ENCODE measurements at places on chromosomes 4 and X.

- peak; percentile 36 for DNase-seq
These were observed 2.6 kb upstream of the ZNF674 start for GRCh38 chrX:46547857-46548256.

- no peak for DNase-seq
These were observed 48.1 kb downstream of the WWC2 start for GRCh38 chr4:183147196-183147595.

DNA sequence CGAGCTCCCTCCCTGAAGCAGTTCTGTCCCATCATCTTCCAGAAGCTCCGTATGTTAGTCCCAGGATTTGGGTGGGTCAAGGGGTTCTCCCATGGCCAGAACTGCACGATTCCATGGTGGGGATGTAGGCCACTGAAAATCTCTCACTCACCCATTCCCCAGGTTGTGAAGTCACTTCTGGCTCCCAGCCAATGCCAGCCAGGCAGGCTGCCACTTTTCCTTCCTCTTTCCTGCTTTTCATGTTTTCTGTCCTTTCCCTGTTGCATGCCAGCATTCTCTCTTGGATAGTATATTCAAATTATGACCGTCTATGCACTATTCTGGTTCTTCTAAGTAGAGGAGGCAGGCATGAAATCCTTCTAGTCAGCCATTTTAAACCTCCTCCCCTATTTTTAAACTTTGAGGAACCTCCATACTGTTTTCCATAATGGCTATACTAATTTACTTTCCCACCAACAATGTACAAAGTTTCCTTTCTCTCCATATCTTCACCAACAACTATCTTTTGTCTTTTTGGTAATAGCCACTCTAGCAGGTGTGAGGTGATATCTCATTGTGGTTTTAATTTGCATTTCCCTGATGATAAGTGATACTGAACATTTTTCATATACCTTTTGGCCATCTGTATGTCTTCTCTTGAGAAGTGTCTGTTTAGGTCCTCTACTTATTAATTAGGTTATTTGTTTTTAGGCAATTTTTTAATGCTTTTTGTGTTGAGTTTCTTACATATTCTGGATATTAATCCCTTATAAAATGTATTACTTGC lies 182.1 kb upstream of the TET2 start:
- DNase-seq, result no peak

DNA sequence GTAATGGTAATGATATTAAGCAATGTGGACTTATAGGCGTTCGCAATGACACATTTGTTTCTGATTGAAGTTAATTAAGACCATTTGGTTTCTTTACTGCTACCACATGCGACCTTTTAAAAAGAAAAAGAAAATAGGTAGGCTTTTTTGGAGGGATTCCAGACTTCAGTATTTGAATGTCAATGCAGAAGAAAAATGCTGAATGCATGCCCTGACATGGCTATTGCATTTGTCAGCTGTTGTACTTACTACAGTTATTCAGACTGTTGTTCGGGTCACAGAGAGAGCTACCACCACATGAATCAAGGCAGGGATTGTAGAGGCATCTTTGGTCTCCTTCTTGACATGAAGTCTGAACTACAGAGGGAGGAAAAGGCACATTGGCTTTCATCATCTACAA lies 163.7 kb downstream of the CORIN start:
- DNase-seq, result no peak

- DNase-seq, result no peak
These were observed 23.2 kb upstream of the LUZP4 start for GRCh38 chrX:115266300-115266699.

GRCh38 chrX:72368796-72369195 lies 63.1 kb upstream of the CITED1 start:
- no peak for DNase-seq

GRCh38 chr4:189436207-189436606 lies 504.5 kb upstream of the FRG1 start:
- DNase-seq, result no peak

DNA sequence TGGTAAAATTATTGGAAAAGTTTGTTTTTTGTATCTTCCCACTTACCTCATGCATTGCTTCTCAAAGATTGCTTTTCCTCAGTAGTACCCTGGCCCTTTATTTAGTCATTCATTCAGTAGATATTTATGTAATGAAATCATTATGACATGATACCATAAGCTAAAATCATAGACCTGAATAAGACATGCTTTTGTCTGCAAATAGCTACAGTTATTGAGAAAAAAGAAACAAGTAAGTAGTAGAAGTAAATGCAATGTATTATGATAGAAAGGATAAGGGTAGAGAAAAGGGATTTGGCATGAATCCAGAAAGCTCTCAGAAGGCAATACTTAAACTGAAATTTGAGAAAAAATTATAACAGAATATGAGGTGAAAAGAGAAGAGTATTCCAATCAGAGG lies 352.5 kb downstream of the GPM6A start:
- DNase-seq, result no peak

DNA sequence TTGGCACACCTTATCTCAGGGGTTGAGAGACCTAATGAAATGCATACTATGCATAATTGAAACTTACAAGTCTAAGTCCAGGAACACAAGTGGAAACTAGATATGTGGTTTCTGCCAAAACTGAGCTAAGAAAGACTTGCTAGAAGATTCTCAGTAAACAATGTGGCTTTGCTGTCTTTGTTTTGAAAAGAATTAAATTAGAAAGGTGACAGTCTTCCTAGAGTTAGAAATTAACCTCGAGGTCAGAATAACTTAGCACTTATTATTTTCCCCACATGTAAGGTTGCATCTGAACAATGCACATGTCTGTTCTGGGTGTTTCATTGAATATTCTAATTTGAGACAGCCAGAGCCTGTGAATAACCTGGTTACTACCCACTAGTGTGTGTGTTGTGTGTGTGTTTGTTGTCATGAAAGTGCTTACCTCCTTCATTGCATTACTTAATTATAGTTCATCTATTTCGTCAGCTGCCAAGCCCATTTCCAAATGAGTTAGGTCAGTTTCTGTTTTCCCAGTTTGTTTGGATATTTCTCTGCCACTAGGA lies 1.5 kb downstream of the EREG start:
- DNase-seq, result no peak

- DNase-seq, result no peak
These were observed 29.6 kb upstream of the HCCS start for GRCh38 chrX:11081511-11081910.

DNA sequence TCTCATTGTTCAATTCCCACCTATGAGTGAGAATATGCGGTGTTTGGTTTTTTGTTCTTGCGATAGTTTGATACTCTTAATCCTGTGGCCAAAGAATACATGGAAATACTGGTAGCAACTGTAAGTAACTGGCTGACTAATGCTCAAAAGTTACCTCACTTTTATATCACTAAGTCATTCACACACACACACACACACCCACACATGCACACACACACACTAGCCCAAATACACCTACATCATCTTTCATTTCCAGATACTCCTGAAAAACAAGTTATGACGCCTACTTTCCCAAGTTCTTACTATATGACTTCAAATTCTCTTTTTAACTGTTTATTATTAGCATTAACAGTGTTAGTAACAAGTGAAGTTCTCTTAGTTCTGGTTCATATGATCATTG lies 101.3 kb downstream of the DCHS2 start:
- DNase-seq, result no peak

DNA sequence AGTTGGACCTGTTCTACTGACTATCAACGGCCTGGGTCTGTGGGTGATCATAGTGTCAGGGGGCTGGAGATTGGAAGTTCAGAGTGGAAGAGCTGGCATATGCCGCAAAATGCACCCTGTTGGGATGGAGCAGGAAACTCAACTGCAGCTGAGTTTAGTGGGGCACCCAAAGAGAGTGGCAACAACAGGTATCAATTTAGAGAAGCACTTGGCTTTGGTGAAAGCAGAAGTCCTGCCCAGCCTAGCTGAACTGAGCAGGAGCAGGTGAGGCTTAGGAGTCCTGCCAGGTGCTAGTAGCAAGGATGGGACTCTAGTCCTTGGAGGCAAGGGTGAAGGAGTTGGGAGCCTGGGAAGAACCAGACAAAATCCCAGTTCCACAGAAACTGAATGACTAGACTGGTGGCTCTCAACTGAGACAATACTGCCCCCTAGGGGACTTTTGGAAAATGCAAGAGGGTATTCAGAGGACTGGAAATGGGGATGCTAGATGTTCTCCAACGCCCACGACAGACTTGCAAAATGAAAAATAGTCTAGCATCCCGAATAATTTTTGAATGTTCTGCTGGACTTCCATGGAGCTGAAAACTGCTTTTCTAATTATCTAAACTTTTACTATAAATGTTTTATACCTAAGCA lies 49.4 kb downstream of the RTL9 start:
- no peak for DNase-seq

- DNase-seq, result no peak
These were observed 107.1 kb upstream of the ATP6AP2 start for GRCh38 chrX:40473460-40474204.

- DNase-seq, result peak; percentile 23
These were observed 104.0 kb downstream of the PHEX start for GRCh38 chrX:22135994-22136684.

DNA sequence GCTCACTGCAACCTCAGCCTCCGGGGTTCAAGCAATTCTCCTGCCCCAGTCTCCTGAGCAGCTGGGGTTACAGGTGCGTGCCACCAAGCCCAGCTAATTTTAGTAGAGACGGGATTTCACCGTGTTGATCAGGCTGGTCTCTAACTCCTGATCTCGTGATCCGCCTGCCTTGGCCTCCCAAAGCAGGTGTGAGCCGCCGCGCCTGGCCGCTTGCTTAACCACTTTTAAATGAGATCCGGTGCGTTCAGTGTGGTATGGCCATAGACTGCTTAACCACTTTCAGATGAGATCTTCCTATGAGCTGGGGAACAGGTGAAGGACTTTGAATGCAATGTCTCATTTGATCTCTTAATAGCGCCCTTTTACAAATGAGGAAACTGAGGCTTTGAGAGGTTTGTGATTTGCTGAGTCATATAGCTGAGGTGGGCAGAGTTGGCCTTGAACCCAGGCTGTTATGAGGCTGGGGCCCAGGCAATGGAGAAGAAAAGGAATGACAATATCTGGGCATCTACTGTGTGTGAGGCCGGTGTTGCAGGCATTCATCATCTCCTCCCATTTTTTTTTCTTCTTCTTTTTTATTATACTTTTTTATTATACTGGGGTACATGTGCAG lies 41.9 kb upstream of the NSG1 start:
- DNase-seq, result no peak

GRCh38 chr4:75180217-75180616 lies 247.3 kb downstream of the PARM1 start:
- no peak for DNase-seq

DNA sequence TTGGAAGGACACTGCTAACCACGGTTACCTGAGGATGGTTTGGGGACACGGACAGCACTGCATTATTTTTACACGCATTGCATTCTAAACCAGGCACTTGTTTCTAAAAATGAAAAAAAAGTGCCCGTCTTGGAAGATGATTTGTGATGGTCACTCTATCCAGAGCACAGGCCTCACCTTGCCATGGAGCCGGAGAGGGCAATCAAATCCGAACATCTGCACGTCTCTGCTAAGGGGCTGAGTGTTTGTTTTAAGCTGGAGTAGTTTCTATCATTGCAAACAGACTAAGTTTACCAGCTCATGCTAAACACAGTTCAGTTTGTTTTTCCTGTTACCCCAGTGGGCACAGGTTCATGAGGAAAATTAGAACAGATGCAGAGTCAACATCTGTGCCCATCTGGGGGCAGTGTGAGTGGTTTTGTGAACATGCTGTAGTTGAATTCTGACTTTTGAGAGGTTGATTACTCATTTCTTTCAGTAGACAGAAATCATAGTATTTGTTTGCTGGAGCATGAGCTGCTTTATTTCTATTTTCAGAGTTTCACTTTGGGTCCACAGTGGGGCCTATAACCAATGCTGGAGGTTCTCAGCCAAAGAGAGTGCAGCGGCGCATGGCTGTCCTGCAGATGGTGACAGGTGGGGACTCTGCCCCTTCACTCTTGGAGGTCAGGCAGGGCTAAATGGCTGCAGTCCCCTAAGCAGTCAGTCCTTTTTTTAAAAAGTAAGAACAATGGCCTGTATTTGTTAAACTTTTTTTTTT lies 65.4 kb upstream of the ENPP6 start:
- DNase-seq, result no peak

DNA sequence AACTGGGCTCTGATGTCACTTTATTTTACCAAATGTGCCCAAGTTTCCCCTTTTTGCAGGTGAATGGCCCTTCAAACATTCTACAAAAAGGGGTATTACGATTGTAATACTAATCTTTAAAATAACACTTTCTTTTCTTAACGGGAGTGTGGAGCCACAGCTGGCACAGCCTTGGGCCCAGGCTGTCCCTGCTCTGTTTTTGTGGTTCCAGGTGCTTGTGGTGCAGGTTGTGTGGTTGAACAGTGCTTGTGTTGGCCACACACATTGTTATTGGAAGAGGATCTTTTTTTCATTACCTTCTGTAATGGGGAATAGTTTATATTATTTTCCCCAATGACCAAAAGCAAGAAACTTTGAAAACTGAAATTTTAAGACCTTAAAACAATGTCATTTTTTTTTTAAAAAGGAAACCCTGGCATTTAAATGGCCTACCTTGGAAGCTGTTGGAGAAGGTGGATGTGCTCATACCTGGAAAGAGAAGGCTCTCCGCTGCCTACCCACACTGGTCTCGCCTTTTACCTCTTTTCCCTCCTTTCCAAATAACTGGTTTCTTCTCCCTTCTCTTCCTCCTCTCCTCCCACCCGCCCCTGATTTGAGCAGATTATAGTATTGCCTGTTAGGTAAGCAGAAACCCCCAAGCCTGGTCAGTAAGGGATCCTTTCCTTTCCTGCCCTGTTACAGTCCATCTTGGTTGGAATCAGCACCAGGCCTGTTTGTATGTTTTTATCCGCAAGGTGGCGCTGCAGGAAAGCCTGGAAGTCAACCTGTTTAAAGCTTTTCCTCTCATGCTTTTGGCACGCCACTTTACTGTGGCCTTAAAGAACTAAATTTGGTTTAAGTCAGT lies 28.6 kb downstream of the HADH start:
- peak; percentile 58 for DNase-seq

GRCh38 chr4:129218360-129218759 lies 122.4 kb downstream of the C4orf33 start:
- no peak for DNase-seq

DNA sequence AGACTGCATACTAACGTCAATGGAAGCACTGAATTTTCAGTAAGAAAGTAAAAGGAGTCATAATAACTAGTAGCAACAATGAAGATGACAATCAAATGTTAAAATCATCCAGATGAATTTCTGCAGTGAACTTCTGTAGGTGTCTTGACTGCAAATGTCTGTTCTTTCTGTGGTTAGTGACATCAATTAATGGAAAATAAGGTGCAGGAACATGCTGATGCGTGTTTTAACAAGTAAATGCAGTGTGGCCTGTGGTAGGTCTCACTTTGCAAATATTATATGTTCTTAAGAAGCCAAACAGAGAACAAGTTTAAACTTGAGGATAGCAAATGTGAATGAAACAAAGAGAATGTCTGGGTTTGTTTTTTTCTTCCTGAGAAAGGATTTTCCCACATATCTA lies 2.6 kb upstream of the DTHD1 start:
- DNase-seq, result no peak

All from GM04504 (cell line).